ENCODE measurements at places on chromosomes 2 and 18.

DNA sequence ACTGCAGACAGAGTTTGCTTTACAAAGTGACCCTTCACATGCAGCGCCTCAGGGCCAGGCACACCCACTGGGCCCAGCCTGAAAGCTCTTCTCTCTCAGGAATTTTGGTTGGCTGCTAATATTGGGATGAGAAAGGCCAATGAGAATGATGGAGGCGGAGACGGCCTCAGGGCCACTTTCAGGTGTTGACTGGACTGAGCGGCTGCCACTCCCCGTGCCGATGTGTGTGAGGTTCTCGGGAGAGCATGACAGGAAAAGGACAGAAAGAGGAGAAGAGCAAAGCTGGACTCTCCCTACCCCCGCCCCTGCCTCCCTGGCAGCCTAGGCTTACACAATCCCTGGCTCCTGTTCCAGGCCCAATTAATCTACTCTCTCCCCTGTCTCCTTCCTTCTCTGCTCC, 155.7 kb downstream of the CELF4 start:
- ATAC-seq = no peak

DNA sequence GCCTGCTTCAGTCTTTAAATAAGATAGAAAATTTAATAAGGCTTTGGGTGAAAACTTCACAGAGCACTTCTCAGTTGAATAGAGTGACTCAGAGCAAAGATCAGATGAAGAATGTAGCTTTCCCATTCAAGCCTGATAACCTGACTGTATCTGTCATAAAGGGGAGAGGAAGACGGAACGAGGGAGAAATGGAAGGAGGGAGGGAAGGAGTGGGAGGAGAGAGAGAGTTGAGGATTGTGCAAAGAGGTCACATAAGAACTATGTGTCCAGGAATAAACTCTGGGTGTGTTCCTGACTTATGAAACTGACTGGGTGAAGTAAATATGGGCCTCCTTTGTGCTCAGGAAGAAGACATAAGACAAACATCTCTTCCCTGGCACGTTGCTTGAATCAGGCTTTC, 385.5 kb downstream of the LPIN1 start:
- ATAC-seq = no peak

GRCh38 chr2:60957643-60958042, 59.9 kb upstream of the PEX13 start:
- no peak for ATAC-seq

DNA sequence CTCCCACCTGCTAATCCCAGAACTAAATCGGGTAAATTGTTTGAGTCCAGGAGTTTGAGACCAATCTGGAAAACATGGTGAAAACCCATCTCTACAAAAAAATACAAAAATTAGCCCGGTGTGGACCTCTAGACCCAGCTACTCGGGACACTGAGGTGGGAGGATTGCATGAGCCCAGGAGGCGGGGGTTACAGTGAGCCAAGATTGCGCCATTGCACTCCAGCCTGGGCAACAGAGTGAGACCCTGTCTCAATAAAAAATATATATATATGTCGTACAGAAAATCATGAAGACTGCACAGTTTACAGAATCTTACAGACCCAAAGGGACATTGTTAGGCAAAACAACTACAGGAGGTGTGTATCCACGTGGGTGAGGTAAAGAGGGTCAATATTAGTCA, 4.0 kb upstream of the DPY30 start:
- no peak for ATAC-seq

DNA sequence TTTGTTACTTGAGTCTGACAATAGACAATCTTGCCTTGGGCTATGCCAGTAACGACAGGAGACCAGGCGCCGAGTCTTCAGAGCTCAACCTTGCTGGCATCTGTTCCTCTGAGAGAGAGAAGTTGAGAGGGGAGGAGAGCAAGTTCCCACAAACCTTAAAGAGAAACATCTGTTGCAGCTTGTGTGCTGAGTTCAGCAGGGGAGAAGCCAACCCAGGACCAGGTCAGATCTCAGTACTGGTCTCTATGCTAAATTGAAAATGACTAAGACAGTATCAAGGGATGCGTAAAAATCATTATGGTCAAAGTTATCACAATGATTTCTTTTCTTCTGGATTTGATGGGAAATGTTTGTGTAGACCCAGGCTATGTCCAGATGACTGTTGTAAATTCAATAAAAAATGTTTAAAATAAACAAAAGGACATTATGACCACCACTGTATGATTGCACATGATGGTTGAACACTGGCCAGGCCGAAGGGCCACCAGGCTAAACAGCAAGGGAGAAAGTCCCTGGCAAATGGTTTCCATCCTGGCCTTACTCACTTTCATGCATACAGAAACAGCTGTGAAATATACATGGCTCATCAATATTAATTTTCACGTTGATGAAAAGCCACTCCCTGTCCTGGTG, 100.3 kb upstream of the PMAIP1 start:
- no peak for ATAC-seq

DNA sequence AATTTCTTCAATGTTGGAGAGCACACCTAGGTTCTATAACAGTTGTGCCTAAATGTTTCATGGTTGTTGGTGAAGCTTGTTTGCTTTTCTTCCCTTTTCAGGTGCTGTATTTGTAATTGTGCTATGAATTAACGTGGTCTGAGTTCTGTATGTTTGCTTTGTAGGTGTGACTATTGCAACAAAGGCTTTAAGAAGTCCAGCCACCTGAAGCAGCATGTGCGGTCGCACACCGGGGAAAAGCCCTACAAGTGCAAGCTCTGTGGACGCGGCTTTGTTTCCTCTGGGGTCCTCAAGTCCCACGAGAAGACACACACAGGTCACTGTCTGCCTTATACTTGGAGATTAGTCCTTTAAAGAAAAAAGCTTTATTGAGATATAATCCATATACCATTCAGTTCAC, 91.2 kb downstream of the ZNF236 start:
- ATAC-seq = no peak

DNA sequence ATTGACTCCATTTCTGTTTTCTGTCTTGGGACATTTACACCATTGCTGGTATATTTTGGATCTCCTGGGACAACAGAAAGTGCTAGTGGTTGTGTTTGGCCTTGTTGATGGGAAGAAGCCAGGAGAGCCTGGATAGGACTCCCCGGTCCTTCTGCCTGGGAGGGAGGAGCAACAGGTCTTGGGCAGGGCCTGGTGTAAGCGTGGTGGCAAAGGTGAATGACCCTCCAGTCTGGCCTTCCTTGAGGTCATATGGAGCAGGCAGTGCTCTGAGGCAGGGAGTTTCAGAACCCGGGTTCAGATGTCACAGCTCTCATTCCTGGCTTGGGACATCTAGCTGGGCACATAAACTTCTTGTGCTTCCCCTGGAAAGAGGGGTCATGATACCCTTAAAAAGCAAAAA, 56.0 kb upstream of the RBM44 start:
- no peak for ATAC-seq

GRCh38 chr2:39416140-39416539, 20.9 kb downstream of the MAP4K3 start:
- ATAC-seq = no peak

DNA sequence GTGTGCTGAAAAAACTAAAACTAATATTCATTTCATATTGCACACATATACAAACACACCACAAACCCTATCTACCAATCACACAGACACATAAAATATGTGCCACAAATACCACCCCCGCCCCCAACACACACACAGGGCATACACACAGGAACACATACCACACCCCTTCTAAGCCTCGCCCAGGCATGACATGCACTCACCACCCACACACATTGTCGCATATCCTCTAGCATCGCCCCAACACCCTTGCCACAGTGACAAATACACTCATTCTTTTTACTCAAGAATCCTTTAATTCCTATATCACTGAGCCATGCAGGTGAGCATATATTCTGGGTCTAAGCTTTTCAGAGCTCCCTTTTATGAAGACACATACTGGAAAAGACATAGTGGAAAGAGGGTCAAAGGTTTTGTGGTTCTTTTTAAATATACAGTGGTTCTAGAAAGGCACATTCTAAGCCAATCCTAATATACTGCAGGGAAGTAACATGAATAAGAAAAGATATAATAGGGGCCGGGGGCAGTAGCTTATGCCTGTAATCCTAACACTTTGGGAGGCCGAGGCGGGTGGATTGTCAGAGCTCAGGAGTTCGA, 24.5 kb upstream of the LCLAT1 start:
- peak; percentile 98 for ATAC-seq

Data from activated T-helper 17 cell treated with anti-CD3 and anti-CD28 coated beads, Interleukin-2, amount 50 U/mL, for 72 hours (primary cell).